ENCODE measurements at places on chromosomes 7 and 10.

GRCh38 chr10:103600956-103601569, 107.6 kb downstream of the NEURL1 start:
- DNase-seq = no peak

- peak; percentile 61 for DNase-seq
Measured at GRCh38 chr7:80387634-80388193, 124.2 kb downstream of the GNAT3 start.

GRCh38 chr10:80421050-80421706, 12.8 kb downstream of the PRXL2A start:
- no peak for DNase-seq

- no peak for DNase-seq
Measured at GRCh38 chr10:16505161-16505560, 16.5 kb downstream of the C1QL3 start.

DNA sequence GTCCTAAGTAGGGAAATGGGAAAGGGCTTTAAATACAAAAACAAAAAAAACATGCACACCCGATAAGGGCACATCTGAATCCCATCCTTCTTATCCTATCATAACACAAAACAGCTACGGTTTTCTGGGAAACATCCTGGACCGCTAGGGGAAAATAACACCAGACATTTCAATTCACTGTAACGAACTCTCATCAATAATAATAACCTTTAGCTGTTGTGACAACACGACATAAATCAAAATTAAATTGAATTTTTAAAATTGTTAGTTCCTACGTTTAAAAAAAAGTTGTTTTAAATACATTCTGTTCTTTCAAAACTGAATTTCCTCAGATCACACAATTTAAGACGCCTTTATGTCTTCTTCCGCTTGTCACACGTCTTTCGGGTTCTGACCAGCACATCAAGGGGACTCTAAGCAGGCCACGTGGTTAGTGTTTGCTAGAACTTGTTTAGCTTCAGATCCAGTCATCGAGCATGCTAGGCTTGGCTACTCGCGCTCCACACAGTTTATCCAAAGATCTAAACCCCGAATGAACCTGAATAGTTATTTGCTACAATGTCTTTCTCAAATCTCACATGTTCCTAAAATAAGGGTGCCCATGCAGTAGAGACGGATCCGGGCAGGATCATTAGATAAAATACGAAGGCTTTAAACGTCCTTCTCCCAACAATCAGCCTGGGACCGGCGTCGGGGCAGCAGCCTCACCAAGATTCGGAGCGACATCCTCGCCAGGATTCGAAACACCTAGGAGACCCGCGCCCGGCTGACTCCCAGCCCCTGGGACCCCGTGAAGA, 839 bp downstream of the IKZF5 start:
- no peak for DNase-seq

- no peak for DNase-seq
Measured at GRCh38 chr7:124322561-124322960, 289.7 kb upstream of the TMEM229A start.

GRCh38 chr7:50470250-50471163, 20.4 kb upstream of the FIGNL1 start:
- peak; percentile 3 for DNase-seq

- no peak for DNase-seq
Measured at GRCh38 chr7:6510476-6511133, 40.7 kb downstream of the GRID2IP start.

Data from NCI-H1694 (cell line).